ENCODE measurements at places on chromosomes 2 and 18.

- DNase-seq: no peak
Measured at GRCh38 chr2:220134756-220135534, 507.5 kb downstream of the SLC4A3 start.

- DNase-seq: peak; percentile 95
Measured at GRCh38 chr2:160241251-160242137, 41.4 kb upstream of the ITGB6 start.

- no peak for DNase-seq
Measured at GRCh38 chr18:407626-408224, 92.8 kb downstream of the COLEC12 start.

DNA sequence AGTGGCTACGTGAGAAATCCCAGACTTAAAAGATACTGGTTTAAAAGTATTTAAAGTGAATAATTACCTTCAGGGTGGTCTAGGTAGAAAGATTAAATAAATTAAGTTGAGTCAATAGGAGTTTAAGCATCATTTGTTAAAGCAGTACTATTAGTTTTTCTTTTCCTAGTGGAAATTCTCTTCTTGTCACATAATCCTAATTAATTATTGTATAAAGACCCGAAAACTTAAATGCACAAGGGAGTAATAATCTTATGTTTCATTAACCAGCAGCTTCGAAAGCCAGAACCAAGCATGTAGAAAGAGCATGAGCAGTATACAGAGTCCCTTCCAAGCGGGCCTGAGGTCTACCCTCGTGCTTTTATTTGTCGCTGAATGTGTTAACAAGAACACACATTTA, 90.2 kb upstream of the SKOR2 start:
- DNase-seq: no peak

DNA sequence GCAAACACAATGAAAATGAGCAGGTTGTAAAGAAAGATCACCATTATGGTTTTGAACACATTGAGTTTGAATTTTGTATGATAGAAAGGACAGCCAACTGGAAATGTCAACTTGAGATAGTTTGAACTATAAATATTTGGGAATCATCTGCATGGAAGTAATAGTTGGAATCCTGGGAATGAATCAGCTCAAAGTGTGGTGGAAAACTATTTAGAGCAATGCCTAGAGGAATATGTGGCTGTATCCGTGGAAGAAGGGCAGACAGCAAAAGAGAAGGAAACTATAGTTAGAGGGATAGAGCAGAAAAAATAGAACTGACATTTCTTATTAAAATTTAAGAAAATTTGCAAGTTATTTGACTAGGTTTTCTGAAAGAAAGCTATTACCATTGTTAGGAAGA, 112.5 kb upstream of the OTX1 start:
- no peak for DNase-seq

DNA sequence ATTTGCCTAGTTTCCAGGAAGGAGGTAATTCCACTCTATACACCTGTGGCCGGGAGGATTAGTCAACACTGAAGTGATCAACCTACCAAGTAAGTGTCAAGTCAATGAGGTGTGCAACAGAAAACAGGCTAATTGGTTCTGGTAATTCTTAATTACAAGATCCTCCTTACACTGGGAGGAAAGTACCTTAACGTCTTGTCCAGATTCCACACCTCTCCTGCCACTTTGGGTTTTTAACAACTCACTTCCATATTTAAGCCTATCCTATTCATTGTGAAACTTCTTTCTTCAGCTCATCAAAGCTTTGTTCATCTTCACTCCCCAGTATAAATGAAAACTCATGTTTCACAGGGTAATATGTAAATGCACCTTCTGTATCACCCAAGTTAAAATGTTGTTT, 22.0 kb upstream of the MAP4K4 start:
- DNase-seq: no peak

DNA sequence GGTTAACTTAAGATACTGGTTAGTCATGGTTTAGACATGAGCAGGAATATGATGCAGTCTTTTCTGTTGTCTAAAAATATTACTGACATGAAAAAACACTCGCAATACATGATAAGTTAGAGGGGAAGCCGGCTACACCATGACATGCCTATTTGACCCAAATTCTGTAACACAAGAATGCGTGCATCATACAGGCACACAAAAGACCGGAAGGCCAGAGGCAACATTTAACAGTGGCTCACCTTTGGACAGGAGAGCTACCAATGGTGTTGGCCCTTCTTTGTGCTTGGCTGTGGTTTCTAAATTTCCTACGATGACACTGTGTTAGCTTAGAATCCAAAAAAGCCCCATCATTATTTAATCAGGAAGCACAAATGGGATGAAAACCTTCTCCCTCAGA, 4.1 kb downstream of the PARD6G start:
- DNase-seq: no peak

DNA sequence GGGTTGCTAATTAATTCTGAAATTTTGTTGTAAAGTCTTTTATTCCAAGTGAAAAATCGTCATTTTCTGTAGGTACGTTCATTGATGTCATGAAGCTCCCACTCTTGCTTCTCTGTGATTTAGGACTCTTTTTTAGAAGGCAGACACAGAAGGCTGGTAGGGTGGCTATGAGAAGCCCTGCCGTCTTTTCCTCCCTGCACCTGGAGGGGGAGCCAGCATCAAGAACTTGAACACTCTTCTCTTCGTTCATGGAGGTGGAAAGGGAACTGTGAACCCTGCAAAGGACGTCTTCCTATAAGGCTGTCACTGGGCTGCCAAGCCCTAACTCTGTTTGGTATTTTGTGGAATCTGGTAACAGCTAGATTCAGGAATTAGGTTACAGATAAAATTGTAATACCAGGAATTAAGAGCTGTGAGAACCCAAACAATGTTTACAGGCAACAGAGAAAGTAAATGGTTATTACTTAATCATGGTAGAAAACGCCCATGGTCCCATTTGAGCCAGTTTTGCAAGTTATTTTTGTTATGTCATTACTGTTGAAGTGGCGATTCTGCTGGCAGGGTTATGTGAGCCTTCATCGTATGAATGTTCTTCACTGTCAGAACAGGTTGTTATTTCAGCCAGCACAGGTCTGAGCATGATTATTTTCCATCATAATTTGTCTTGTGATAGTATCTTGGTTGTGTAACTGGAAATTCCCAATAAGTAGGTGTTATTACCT, 112.2 kb downstream of the OSBPL6 start:
- peak; percentile 65 for DNase-seq

DNA sequence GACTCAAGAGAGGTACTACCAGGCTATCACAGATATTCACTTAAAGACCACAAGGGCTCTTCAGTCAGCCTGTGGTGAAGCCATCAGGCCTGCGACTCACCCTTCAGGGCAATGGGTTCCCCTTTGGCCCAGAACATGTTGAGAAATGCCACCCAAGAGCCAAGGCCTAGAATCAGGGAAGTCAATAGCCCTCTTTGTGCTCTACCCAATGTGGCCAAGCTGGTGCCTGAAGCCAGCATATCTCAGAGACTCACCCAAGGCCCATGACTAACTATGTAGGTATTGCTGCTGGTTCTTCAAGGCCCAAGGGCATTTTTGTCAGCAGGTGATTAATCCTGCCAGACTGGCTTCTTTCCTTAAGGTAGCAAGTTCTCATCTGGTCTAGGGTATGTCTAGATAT, 338.9 kb upstream of the SETBP1 start:
- DNase-seq: no peak

- no peak for DNase-seq
Measured at GRCh38 chr2:43133336-43133707, 93.1 kb downstream of the ZFP36L2 start.

GRCh38 chr2:181742922-181743722, 62.8 kb upstream of the NEUROD1 start:
- DNase-seq: peak; percentile 83

GRCh38 chr2:198518935-198519334, 714.5 kb downstream of the PLCL1 start:
- DNase-seq: no peak

DNA sequence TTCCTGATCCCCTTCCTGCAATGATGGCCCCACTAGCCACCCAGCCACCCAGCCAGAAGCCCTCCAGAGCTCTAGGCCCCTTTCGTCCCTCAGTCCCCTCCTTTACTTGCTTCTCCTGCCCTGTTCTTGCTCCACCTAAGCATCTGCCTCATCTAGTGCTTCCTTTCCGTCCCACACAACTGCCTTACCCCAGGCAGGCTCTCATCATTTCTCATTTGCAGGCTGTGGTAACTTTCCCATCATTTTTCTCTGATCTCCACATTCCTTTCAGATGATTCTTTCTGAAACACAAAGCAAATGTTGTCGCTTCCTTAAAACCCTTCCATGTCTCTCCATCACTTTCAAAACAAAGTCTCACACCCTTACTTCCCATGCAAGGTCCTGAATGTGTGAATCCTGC, 459.8 kb downstream of the METTL4 start:
- DNase-seq: no peak

DNA sequence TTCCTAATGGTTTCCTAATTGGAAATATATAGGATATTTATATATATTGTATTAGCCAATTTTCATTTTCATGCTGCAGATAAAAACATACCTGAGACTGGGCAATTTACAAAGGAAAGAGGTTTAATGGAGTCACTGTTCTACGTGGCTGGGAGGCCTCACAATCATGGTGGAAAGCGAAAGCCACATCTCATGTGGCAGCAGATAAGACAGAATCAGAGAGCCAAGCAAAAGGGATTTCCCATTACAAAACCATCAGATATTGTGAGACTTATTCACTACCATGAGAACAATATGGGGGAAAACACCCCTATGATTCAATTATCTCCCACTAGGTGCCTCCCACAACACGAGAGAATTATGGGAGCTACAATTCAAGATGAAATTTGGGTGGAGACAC, 242.5 kb upstream of the NETO1 start:
- DNase-seq: no peak

GRCh38 chr2:33931164-33931563, 332.1 kb upstream of the FAM98A start:
- no peak for DNase-seq

- no peak for DNase-seq
Measured at GRCh38 chr2:168149986-168150385, 97.4 kb downstream of the STK39 start.

- DNase-seq: no peak
Measured at GRCh38 chr2:216159144-216159543, 50.0 kb downstream of the XRCC5 start.

GRCh38 chr18:48497863-48498262, 41.0 kb upstream of the CTIF start:
- DNase-seq: no peak

- no peak for DNase-seq
Measured at GRCh38 chr2:127270663-127271062, 23.3 kb downstream of the ERCC3 start.

- DNase-seq: no peak
Measured at GRCh38 chr2:39470580-39470979, 33.5 kb upstream of the MAP4K3 start.

DNA sequence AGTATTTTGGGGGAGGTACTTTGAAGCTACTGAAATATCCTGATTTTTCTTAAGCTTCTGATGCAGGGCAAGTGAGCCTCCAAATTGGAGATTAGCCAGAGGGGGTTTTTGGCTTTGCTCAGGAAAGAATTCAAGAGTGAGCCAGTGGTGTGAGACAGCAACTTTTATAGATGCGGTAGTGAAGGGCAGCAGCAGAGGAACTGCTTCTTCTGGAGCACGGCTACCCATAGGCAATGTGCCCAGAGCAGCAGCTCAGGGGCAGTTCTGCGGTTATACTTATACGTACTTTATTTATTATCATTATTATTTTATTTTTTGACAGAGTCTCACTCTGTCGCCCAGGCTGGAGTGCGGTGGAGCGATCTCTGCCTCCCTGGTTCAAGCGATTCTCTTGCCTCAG, 19.8 kb upstream of the NT5DC4 start:
- no peak for DNase-seq

GRCh38 chr2:43292851-43293743, 66.7 kb upstream of the ZFP36L2 start:
- no peak for DNase-seq
